GM23248 (cell line): ENCODE measurements at places on chromosomes 13 and 19.
A peak's percentile ranks its signal among the peaks of the same experiment; 100 is the strongest.

GRCh38 chr13:25920277-25920676 is 131.5 kb downstream of the SHISA2 start:
- DNase-seq = peak; percentile 2

DNA sequence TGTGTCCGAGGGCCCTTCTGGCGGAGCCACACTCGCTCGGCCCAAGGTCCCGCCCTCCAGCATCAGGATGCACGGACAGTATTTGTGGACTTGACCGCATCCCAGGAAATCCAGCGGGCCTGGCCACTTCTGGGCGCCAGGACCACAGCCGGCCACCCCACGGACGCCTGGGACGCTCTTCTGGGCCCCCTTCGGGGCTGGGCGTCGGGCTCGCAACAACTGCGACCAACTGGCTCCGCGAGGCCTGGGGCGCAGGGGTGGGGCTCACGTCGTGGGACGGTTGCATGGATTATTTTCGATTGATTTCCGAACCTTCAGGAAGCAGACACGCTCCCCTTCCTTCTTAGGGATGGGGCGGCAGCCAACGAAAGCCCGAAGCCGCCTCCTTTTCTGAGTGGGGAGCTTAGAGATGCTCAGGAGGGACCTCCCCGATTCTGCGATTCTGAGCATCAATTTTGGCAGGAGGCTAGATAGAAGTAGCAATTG is 521 bp upstream of the NUP58 start:
- DNase-seq = no peak

DNA sequence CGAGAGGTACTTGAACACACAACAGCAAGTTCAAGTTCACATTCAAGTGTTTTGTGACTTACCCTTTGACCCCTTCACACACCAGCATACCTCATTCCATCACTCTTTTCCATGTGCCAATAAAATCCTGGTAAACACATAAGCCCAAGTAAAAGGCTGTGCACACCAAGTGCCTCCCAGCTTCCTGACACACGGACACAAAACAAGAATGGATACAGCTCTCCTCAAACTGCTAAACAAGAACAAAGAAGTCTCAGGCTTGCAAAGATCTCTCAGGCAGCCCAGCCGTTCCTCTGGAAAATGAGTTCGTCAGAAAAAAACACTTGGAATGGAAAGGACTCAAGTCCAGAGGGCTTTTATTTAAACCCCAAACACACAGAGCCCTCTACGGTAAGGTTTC is 83.7 kb downstream of the NUFIP1 start:
- DNase-seq = peak; percentile 12

DNA sequence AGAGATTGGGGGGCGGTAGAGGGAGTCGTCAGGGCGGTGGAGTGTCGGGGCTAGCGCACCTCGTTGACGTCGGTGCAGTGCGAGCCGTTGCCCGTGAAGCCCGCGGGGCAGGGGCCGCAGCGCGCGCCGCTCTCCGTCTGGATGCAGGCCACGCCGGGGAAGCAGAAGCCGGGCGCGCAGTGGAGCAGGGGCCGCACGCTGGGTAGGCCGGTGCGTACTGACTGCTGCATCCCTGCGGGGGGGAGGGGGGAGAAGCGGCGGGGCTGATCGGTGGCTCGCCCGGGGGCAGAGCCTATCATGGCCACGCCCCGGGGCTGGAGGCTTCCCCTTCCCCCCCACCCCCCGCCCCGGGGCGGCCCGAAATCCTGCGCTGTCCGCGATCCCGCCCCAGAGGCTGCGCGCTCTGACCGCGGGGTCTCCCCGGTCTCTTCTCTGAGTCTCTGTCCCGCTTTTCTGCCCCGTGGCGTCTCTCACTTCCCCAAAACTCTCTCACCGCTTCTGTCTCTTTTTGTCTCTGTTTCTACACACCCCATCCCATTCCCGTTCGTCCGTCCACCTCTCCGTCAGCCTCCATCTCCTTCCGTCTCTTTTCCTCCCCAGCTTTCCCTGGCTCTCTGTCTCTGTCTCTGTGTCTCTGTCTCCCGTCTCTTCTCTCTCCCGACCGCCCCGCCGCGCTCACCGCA is 1.1 kb downstream of the COMP start:
- DNase-seq = peak; percentile 59

DNA sequence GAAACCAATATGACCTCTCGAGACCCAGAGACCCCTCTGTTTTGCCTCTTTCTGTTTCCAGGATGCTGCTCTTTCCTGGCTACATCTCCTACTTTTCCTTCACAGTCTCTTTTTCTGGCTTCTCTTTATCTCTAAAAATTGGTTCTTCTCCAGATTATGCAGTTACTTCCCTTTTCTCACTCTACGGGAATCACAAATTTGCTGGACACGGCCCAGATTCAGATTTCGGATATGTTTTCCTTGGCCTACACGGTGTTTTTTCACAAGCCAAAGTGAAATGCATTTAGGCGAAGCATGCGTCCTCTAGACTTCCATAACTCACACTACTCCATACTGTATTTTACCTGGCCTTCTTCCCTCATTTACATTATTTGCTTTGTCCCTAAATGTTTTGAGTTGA is 214.7 kb upstream of the MIR17HG start:
- no peak for DNase-seq

DNA sequence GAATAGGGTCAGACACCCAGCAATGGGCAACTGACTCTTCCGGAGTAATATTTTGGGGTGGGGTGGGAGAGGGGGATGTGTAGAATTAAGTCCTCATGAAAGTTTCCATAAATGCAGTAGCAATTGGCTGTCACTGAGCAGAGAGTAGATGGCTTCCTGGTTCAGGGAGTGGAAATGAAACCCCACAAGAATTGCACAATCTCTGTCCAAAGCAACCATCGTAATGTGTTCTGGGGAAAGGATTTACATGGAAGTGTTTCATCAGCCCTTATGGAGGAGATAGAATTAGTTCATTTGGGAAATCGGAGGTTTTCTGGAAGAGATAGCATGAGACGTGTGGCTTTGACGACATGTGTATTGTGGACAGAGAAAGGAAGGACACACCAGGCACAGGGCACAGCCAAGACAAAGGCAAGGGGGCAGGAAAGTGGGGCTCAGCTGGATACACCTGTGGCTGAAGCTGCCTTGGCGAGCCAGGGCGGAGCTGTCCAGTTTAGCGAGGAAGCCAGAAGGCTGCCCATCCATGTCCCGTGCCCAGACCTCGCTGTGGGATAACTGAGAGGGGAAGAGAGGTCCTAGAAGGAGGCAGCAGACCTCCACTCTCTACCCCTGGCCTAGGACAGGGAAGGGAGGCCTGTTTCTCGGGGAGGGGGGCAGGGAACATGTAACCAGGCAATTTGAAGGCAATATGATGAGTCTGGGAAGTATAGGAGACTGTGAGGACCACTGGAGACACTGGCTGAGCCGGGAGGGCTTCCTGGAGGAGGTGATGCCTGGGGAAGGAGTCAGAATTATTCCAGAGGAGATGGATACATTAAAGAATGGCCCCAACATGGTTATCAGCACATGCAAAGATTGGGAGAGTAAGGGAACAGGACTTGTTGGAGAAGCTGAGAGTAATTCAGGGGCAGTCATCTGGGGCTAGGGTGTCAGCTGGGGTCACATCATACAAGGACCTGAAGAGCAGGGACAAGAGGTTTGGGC is 2.6 kb upstream of the CLEC4G start:
- DNase-seq = peak; percentile 37

- DNase-seq = no peak
Measured at GRCh38 chr13:111861766-111862366, 205.1 kb upstream of the SOX1 start.

DNA sequence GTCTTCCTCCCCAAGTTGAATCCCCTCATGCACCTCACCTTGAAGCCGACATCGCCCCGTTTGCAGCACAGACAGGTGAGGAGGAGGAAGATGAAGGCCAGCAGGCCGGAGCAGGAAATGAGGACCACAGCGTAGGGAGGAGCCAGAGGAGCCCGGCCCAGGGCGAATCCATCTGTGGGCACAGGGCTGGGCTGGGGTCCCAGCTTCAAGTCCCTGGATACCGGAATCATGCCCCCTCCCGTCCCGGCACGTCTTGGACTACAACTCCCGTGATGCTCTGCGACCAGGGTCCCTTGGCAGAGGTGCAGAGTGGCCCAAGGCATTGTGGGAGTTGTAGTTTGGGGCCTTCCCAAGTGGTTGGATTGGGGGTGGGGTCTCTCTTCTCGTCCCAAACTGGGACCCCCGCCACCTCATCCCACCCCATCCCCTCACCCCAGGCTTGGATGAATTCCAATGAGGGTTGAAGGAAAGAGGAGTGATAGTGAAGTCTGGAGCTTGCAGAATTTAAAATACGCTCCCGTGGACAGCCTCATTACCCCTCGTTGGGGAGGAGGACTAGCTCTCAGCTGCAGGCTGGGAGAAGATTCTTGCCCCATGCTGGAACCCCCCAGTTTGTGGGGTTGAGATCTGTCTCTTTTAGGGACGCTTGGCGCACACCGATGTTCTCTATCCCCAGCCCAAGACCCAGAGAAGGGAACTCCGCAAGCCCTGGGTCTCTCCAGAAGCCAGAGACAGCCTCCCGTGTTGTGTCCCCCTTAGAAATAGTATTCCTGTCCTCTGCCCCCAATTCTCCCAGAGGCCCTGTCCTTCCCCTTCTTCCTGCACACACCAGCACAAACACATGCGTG is 990 bp downstream of the LMTK3 start:
- DNase-seq = peak; percentile 73

GRCh38 chr13:36919171-36919832 is 736 bp downstream of the SMAD9 start:
- peak; percentile 74 for DNase-seq

DNA sequence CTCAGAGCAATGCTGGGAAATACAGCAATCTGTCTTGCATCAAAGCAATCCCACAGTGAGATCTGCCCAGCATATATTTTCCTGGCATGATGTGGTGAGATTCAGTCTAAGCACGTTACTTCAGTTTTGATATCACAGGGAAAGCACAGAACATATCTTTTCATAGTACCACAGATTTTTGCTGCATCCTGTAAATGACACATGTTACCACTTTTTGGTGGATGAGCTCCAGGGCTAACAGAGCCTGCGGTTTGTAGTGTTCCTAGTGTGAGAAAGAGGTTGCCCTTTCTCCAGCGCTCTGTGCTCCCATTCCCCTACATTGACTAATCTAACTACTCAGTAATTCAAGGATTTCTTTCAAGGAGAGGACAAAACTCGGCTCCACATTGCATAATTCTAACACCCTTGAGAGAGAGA is 409.0 kb downstream of the GPC6 start:
- peak; percentile 85 for DNase-seq

DNA sequence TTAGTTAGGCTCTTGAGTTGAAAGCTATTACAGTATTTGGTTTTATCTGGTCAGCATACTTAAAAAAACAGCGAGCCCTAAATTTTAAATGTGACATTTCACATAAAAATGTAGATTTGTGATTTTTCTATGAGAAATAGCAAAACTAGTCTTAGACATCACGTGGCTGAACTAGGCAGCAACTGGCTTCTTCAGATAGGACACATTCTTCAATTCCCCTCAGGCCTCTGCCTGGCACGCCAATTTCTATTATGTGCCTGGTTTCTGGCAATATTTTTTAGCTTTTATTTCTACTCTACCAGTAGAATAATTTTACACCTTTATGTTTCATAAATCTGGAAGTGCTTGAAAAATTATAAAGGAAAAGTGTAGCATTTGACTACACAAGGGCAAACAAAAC is 433.7 kb downstream of the DIAPH3 start:
- no peak for DNase-seq

DNA sequence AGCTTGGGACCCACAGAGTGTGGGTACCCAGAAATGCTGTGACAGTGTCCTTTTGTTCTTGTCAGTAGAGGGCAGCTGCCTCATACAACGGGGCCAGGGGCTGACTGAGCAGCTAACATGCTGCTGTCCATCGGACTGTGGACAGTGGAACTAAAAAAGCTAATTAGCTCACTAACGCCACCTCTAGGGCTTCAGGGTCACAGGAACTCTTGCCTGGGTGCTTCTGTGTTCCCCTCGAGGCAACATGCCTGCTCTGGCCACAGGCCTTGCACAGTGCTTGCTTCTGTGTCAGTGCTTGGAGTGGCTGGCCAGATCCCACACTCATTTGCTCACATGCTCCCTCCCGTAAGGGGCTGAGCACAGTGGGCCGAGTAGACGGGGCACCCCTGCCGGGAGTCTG is 377.0 kb downstream of the OLFM4 start:
- DNase-seq = no peak

DNA sequence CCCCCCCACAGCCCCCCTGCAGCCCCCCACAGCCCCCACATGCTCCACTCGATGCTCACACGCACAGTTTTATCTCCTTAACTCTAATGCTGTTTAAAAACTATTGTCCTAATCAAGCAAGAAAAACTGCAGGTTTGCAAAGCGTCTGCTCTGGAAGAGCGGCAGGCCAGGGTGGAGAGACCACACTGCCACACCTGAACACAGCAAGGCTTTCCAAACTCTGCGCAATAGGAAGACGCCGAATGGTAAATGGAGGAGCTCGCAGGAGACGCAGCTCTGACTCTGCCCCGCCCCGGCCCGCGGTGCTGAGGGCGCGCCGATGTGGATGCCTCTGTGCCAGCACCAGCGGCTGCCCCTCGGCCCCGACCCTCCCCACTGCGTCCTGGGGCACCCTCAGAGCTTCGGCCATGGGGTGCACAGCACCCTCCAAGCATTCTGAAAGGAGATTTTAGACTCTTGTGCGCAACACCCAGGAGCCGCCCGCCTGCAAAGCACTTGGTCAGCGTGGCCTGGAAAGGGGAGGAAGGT is 32.4 kb downstream of the RASA3 start:
- peak; percentile 69 for DNase-seq

DNA sequence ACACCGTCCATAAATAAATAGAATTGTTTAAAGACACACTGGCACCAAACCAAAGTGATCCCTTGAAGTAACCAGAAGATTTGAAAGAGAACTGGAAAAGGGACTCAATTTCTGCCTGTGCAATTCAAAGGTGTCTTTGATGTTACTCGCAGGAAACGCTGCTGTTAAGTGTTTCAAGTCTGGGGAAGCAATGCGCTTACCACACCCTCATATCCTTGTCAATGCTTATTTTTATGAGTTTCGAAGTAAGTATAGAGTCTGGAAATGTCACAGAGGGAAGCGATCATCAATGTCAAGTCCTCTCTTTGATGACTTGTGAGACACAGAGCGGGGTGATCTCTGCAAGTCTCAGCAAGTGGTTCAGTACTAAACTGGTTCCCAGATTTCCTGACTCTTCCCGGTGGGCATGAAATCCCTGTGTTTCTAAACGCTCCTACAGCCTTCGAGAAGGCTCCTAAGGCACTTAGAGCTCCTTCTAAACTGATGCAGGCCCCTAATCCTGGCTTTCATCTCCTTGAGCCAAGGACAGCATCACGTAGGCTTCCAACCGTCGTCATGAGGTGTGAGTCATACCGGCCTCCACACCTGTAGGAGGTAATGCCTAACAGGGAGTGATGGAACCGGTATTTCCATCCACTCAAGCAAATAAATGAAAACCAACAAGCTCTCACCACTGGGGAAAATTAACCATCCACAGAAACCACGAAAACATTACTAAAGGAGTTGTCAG is 22.8 kb downstream of the SYDE1 start:
- DNase-seq = no peak
